Hematopoietic multipotent progenitor cell treated with erythropoietin and hydrocortisone succinate and interleukin-3 and kit ligand, for 8 days (in vitro differentiated cells): ENCODE measurements at places on chromosomes 13 and 19.

GRCh38 chr19:17125728-17126677, 50.4 kb downstream of the MYO9B start:
- DNase-seq: peak; percentile 44

GRCh38 chr13:90706631-90707030, 640.9 kb upstream of the MIR17HG start:
- DNase-seq: no peak

- DNase-seq: peak; percentile 28
Observed at GRCh38 chr19:2282062-2282861, at the start of gene PEAK3. TSS of gene PEAK3 (minus strand) at chr19:2282175. CDS start at chr19:2280931, 1,244 bp downstream.

- DNase-seq: peak; percentile 60
Observed at GRCh38 chr19:54517483-54517882, 14.9 kb downstream of the LAIR2 start.

DNA sequence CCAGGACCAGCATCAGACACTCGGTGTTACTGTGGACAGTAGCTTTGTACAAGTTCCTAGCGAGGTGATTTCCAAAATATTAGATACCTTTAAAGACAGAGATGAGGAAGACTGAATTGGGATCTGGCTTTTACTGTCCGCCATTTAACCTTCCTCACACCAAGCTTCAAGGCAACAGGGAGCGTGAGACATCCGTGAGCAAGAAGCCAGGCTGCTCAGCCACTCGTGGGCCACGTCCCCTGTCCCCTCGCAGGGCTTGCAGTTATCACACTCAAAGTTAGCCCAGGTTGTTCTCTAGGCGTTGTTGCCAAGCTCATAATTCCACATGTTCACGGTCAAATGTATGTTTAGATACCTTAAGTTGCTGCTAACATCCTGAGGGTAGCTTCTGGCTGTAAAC, 102.9 kb downstream of the COL4A2 start:
- DNase-seq: no peak
